Right cardiac atrium (tissue), 5 donors: ENCODE measurements at places on chromosomes 5 and 9. TPM values are rescaled to one million over a fixed set of nuclear protein-coding genes. Genes with fewer than 3 reads are reported as not detected.

The COX7C gene
- 2,029 TPM for total RNA-seq

The NXNL2 gene
- not detected for total RNA-seq

The PALM2AKAP2 gene
- 85.2 TPM for total RNA-seq

The CTNND2 gene
- 14.0 TPM for total RNA-seq
